ENCODE measurements at places on chromosomes 2 and 18.

DNA sequence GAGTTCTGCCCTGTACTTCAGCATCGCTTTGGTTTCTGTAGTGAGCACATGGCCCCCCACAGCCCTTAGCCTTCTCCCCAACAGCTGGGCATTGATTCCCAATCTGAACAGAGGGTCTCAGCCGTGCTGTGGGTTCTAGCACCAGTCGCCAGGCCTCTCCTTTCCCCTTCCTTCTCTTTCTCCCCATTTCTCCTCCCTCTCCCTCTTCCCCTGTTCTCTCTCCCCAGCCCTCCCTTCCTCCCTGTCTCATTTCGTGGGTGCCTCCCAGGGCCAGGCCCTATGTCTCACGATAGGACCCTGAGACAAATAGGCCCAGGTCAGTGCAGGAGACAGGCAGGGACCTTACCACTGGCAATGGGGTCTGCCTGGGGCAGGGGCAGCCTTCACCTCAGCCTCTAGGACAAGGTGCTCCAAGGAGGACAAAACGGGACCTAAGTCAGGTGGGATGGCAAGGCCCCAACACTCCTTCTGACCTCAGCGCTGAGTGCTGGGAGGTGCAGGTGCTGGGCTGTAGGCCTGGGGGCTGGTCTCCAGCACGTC, 143.4 kb upstream of the GPC1 start:
- no peak for DNase-seq

- no peak for DNase-seq
Observed at GRCh38 chr2:127124426-127124825, 17.5 kb upstream of the BIN1 start.

- DNase-seq: peak; percentile 23
Observed at GRCh38 chr18:8706791-8707555, 1.6 kb downstream of the MTCL1 start.

DNA sequence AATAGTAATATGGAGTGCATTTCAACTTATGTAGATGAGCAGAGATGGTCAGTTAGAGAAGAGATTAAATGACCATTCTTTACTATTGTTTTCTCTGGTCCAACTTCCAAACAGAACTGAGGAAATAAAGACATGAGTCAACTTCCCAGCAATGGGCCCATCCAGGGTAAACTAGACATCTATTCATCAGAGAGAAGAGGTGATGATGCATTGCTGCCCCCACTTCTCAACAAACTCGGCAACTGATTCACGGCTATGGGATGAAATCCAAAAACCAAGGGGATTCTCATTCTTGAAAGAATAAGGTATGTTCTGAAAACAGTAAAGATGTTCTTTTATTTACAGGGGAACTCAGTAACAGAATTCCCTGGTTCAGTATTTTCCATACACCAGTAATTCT, 190.7 kb downstream of the RDH14 start:
- no peak for DNase-seq

DNA sequence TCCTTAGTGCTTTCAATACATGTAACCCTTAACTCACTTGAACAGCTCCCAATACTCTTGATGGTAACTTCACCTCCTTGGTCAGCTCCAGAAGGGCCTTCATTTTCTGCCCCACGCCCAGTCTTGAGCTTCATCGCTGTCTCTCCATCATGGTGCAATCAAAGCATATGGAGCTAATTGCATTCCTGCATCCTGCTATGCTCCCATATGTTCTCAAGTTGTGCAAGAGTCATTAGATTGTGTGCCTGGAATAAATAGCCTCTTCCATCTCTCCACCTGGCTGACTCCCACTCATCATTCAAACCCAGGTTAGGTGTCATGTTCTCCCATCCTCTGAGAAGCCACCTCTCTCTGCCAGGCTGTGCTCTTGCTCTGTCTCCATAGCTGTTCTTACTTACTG, 364.5 kb upstream of the RGPD4 start:
- no peak for DNase-seq

DNA sequence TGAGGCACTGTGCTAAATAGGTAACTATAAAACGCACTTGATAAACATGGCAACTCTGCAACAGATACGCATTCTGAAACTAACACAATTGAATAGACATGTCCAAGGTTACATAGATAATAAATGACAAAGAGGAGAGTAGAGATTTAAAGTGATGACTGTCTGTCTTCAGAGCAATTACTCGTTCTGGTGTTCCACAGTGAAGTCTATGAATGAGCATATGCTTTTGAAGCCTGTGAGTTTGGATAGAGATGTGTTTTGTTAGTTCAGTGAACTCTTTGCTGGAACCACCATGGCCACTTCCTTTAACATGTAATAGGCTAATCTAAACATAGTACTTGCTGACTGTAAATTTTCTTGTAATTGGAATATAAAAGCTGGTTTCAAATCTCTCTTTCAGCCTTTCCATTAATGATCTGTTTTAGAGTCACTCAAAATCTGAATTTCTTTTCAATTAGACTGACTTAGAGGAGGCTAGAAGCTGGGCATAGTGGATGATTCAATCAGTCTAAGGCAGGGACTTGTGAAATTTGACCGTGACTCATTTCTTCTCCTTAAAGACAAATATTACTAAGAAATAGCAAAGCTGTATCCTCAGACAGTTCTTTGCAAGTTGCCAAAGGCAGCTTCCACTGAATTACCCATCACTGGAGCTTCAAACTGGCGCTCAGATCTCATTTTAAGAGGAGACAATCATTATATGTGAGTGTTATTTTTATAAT, 1130.1 kb upstream of the CELF4 start:
- DNase-seq: no peak

DNA sequence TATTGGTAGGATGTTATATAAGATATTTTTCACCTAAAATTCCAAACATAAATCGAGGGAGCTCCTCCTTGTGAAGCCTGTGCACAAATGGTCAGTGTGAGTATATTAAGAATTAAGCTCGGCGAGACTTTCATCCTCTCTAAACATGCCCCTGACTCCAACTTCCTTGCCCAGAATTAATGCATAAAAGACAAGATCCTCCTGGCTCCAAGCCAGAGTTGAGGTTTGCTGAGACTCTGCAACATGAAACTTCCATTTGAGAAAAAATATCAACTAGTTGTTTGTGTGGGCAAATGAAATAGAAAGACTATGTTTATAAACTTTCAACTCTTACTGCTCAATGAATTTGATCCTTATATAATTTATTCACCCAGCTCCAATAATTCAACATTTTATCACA, 68.1 kb downstream of the CCDC178 start:
- DNase-seq: no peak

DNA sequence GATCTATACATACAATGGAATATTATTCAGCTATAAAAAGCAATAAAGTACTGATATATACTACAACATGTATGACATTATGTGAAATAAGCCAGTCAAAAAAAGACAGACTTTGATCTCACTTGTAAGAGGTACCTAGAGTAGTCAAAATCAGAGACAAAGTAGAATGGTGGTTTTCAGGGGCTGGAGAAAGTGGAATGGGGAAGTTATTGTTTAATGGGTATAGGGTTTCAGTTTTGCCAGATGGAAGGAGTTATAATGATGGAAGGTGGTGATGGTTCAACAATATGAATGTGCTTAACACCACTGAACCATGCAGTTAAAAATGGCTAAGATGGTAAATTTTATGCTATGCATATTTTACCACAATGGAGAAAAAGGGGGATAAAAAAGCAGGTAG, 6.3 kb downstream of the COBLL1 start:
- no peak for DNase-seq

- DNase-seq: no peak
Observed at GRCh38 chr18:60838677-60839076, 466.1 kb upstream of the MC4R start.

DNA sequence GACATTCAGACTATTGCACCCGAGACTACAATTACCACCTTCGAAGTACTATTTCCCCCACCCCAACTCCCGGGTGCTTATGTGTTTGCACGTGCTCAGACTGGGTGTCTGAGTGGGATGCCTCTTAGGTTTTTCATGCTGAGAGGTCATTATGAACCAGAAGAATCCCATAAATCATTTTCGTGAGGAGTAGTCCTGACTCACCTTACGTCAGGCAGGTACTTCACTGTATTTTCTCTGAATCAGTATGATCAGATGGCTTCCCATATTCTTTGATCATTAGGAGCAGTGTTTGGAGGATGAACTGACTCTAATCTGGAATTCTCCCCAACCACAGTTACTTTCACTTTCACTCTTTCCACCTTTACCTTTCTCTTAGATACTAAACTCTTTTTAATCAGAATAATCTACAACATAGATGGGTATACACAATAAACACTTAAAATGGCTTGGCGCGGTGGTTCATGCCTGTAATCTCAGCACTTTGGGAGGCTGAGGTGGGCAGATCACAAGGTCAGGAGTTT, 38.4 kb upstream of the STAT4 start:
- no peak for DNase-seq

DNA sequence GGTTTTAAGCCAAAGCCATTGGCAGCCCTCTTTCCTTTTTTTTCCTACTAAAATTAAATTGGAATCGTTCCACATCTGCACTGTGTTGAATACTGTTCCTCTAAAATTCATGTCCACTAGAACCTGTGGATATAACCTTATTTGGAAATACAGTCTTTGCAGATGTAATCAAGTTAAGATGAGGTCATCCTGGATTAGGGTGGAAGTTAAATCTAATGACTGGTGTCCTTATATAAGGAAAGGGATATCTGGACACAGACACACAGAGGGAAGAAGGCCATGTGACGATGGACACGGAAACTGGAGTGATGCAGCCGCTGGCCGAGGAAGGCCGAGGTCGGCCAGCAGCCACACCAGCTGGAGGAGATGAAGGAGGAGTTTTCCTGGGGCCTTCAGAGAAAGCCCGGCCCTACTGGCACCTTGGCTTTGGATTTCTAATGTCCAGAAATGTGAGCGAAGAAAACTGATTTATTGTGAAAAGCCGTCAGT, 49.4 kb downstream of the LONRF2 start:
- DNase-seq: no peak

GRCh38 chr18:5295231-5295920, at the start of gene ZBTB14:
Gene ZBTB14 (minus strand): TSS chr18:5295726. CDS start chr18:5293246, 2,480 bp downstream.
- peak; percentile 33 for DNase-seq

- no peak for DNase-seq
Observed at GRCh38 chr2:149740490-149740889, 152.9 kb upstream of the MMADHC start.

DNA sequence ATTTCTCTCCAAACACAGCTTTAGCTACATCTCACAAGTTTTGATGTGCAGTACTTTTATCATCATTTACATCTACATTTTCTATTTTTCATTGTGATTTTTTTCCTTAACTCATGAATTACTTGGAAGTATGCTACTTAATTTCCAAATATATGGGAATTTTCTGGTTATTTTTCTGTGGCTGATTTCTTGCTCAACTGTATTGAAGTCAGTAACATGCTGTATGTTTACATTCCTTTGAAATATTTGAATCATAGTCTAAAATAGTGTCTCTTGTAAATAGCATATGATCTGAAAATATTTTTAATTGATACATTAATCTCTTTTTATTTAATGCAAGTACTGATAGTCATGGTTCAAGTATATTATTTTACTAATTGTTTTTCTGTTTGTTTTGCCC, 26.0 kb upstream of the GALNT5 start:
- DNase-seq: no peak

DNA sequence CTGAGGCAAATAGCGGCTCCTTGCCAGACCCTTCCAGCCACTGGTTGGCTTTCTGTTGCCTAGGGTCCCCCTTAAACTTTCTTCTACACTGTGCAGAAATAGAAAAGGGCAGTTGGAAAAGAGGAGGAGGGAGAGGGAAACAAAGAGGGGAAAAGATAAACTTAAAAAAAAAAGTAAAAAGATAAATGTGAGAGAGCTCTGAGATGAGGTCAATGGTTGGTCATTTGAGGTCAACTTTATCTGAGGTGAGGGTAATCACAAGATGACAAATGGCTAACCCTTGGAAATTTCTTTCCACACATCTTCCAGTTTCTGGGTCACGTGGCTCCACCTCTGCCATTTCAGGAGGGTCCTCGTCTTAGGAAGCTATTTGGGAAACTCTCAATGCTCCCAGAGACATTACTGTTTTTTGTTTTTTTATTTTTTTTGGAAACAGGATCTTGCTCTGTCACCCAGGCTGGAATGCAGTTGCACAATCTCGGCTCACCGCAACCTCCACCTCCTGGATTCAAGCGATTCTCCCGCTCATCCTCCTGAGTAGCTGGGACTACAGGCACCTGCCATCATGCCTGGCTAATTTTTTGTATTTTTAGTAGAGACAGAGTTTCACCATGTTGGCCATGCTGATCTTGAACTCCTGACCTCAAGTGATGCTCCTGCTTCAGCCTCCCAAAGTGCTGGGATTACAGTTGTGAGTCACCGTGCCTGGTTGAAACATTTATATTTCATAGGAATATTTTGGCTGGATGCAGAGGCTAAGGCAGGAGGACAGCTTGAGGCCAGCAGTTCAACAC, 199.9 kb downstream of the TGIF1 start:
- no peak for DNase-seq

DNA sequence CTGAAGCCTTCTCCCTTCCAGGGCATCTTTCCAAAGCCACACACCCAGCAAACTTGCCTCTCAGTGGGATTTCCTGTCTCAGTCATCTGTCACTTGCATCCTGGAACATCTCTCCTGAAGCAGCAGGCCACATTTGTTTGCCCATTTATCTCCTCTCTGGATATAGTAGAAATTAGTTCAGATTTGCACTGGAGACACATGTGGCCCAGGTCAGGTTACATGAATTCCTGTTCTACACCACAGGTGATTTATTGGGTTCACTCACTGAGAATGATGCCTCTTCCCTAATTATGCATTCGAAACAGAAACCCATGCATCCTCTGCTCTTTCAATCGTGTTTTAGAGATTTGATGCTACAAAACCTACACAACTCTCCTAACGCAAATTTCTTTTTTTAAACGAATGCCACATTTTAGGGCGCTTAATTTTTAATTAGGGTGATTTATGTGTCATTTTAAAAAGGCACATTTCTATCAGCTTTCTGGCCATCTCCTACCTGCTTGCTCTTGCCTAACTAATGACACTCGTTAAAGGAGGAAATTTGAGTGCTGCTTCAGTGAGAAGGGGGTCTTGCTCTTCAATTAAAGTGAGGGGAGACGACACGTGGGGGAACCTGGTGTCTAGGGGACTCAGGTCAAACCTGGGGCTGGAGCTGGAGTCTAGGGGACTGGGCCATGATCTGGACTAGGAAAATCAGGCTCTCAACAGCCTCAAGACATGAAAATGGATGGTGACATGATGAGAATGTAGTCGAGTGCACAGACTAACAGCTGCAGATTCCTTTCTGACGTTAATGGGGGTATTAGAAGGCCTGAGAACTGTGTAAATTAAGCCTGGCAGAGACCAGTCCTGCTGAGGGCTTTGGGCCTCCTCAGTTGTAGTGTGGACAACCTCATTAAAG, 221.4 kb downstream of the CLIP4 start:
- DNase-seq: no peak

Data from NCI-H1092 (cell line).